ENCODE measurements at places on chromosomes 7 and 10. TPM values are rescaled to one million over a fixed set of nuclear protein-coding genes. Genes with fewer than 3 reads are reported as not detected.
A peak's percentile ranks its signal among the peaks of the same experiment; 100 is the strongest.

DNA sequence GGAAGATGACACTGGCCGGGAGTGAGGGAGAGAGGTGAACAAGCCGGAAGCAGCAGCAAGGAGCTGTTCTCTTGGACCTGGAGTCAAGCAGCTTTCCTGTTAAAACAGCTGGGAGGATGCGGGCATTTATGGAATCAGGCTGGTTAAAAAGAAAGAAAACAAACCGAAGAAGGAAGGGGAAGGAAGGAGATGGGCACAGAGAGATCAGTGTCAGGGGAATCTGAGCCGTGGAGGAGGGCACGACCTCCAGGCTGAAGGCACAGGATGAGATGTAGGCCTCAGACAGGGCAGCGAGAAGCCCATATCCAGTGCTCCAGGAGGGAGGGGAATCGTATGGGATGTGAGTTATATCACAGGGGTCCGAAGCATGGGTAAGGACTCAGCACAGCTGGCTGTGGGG, 105.9 kb upstream of the RHEB start:
- DNase-seq, result peak; percentile 15

DNA sequence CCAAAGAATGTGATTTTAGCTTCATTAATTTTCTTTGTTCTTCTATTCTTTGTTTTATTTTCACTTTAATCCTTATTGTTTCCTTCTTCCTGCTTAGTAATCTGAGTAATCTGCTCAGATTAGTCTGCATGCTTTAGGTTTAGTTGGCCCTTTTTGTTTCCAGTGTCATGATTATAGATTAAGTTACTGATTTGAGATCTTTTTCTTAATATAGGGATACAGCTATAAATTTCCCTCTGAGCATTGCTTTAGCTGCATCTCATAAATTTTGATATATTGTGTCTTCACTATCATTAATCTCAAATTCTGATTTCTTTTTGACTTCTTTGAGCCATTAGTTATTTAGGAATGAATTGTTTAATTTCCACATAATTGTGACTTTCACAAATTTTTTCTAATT, 6.2 kb downstream of the NET1 start:
- no peak for DNase-seq

- DNase-seq, result no peak
Measured at GRCh38 chr10:78815702-78816334, 252.9 kb upstream of the ZMIZ1 start.

DNA sequence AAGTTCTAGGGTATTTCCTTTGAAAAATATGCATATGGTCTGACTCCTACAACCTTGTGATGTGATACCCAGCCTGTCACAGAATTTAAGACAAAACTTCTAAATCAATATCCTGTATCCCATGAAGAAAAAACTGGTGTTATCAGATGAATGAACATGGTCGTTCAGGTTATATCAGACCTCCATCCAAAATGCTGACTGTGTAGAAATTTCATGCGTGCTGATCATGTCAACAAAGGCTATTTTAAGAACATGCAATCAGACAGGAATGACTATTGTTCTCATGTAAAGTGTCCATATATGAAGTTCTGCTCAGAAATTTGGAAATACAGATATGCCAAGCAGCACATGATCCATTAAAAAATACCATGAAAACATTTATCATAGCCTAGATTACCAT, 62.3 kb downstream of the NEBL start:
- no peak for DNase-seq

- no peak for DNase-seq
Measured at GRCh38 chr7:1610013-1610677, 40.3 kb upstream of the PSMG3 start.

SP8 gene
- polyA plus RNA-seq, result not detected

DNA sequence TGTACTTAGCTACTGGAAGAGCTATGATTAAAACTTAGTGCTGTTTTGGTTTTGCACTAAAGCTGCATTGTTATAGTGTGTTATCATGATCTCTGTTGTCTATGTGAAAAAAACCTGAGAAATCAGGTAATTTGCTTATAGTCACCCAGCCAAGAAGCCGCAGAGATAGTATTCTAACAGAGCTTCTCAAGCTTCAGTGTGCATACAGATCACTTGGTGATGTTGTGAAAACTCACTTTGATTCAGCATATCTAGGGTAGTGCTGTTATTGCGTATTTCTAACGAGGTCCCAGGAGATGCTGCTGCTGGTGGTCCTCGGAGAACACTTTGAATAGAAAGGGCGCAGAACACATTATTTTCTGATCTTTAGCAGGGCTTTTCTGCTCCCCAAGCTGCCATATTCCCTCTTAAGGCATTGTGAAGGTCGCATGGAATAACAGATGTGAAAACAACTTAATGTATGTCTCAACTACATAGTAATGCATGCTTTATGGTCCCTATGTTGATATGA, 68.4 kb upstream of the PDCD4 start:
- DNase-seq, result no peak

MYO1G gene
- polyA plus RNA-seq, result 0.62 TPM

DHX32 gene
- polyA plus RNA-seq, result 22.1 TPM

ZNF511 gene
- 33.1 TPM for polyA plus RNA-seq

- DNase-seq, result no peak
Measured at GRCh38 chr10:119654540-119654939, 3.4 kb downstream of the BAG3 start.

- no peak for DNase-seq
Measured at GRCh38 chr10:82815680-82816079, 940.7 kb downstream of the NRG3 start.

GDF2 gene
- not detected for polyA plus RNA-seq

DNA sequence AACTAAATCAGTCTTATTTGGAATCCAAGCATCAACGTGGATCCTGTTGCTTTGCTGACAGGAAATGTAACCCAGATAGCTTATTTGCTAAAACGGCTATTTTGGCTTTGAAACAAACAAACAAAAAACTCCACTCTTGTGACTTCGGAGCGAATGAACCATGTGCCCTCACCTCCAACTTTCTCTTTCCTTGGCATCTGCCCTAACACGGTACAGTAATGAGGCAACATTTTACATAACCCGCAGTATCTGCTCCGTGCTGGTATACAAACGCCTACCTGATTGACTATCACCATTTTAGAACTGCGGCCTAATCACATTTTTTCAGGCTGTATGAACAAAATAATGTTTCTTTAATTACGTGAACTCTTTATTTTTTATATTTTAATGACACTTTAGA, 37.5 kb upstream of the ARID5B start:
- no peak for DNase-seq

DNA sequence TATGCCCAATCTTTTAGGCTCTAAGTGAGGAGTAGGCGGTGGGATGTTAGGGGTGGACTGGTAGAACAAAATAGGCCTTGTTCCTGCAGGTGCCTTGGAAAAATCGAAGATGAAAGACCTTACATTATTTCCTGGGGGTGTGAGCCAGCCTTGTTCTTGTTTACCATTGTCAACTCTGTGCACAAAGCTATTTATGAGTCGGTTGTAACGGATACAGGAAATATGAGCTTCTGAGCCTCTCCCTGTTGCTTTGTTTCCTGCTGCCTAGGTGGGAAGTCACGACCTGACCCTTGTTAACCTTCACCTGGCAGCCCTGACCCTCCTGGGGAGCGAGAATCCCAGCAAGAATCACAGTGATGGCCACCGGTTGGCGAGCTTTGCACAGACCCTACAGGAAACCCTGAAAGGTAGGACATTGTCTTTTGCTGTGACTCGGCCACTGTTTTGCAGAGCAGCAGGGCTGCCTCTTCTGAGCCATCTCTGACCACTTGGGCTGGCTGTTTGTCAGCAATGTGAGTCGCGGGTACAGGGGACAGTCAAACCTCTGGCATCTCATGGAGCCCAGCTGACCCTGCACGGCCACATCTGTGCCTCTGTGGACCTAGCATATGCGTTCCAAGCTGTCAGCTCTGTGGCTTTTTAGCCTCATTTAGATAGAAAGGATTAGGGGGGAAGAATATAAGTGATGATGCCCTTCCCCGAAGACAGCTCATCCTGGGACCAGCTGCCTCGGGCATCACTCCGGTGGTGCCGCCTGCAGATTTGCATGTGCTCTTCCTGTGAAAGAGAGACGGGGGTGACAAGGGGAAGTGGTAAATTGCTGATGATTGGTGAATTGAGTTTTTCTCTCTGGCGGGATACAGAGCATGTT, 102.1 kb upstream of the ANLN start:
- no peak for DNase-seq

- DNase-seq, result no peak
Measured at GRCh38 chr10:62457196-62457595, 83.0 kb downstream of the ZNF365 start.

ADCY1 gene
- polyA plus RNA-seq, result 3.8 TPM

NFE2L3 gene
- polyA plus RNA-seq, result 40.3 TPM

CPXM2 gene
- 4.1 TPM for polyA plus RNA-seq

GRCh38 chr7:92749327-92749755, 87.0 kb downstream of the CDK6 start:
- DNase-seq, result no peak

LRIT2 gene
- not detected for polyA plus RNA-seq

UPK3B gene
- polyA plus RNA-seq, result 3.5 TPM

DNA sequence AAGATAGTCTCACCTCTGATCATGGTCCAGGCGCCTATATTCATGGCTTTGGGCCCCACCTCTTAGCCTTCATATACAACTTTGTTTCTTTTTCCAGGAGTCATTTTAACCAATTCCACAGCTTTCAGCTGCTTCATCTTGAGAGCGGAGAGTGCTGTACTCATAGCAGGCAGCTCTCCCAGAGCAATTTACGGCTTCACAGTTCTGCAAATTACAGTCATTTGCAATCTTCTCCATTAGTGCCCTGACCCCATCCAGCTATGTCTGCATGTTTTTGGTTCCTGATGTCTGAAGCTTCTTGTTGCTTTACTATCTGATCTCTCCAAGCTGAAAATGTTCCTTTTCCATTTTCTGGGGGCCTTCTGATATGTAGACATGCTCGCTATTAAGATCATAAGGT, 18.0 kb upstream of the MEST start:
- DNase-seq, result no peak

CRHR2 gene
- polyA plus RNA-seq, result not detected

- no peak for DNase-seq
Measured at GRCh38 chr7:35498416-35498815, 196.5 kb downstream of the HERPUD2 start.

DNA sequence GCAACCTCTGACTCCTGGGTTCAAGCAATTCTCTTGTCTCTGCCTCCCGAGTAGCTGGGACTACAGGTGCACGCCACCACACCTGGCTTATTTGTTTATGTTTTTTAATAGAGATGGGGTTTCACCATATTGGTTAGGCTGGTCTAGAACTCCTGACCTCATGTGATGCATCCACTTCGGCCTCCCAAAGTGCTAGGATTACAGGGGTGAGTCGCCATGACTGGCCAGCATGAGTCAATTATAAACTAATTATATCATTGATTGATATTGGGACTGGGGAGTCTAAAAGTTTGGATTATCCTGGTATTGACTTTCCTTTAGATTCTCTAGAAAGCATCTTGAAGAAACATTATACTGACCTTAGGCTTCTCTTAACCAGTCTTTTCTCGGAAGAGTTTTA, 73.9 kb upstream of the CCNY start:
- no peak for DNase-seq

GRCh38 chr7:78562191-78562590, 763.6 kb downstream of the PHTF2 start:
- DNase-seq, result no peak

GRCh38 chr7:121153995-121154394, 165.5 kb downstream of the CPED1 start:
- DNase-seq, result no peak

FAM221A gene
- polyA plus RNA-seq, result 32.0 TPM

GRCh38 chr7:133315332-133316040, 62.6 kb downstream of the EXOC4 start:
- DNase-seq, result no peak

DNA sequence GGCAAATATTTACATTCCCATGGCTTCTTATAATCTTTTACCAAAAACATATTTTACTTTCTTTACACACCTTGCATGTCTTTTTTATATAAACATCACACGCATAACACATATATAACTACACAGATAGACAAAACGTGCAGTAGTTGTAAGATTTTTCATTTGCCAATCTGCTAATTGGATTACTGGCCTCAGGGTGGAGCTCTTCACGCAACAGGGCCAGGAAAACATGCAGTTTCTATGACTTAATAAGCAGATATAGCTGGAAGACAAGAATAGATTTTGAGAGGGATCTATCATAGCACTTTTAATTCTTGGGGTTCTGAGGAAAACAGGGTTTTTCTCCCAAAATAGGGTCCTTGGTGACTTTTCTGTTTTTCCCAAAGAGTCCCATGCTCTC, 12.7 kb downstream of the ACADSB start:
- DNase-seq, result no peak

- DNase-seq, result no peak
Measured at GRCh38 chr10:15251791-15252380, 83.4 kb upstream of the NMT2 start.

DNA sequence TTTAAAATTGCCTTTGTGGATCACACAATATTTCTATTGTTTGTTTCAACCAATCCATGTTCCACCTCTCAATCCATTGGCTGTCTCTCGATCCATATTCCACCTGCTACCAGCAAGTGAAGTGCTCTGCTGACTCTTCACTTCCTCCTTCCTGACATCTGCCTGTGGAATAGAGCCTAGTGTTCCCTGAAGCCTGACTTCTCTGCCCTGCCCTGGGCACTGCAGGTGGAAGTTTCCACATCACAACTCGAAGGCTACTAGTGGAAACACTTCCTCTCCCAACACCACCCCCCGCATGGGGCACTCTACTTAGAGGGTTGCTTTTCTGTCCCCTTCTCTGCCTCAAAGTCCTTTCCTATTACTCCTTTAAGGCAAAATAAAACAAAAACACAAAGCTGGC, 563.8 kb upstream of the IGFBP3 start:
- no peak for DNase-seq

GRCh38 chr10:27388761-27389399, 115.2 kb upstream of the RAB18 start:
- no peak for DNase-seq

- no peak for DNase-seq
Measured at GRCh38 chr7:94481279-94481678, 28.3 kb upstream of the CASD1 start.

COL13A1 gene
- polyA plus RNA-seq, result 29.6 TPM

GRCh38 chr7:94620703-94621118, 35.2 kb downstream of the SGCE start:
- no peak for DNase-seq

- DNase-seq, result no peak
Measured at GRCh38 chr10:112570585-112570984, 123.6 kb downstream of the VTI1A start.

DNA sequence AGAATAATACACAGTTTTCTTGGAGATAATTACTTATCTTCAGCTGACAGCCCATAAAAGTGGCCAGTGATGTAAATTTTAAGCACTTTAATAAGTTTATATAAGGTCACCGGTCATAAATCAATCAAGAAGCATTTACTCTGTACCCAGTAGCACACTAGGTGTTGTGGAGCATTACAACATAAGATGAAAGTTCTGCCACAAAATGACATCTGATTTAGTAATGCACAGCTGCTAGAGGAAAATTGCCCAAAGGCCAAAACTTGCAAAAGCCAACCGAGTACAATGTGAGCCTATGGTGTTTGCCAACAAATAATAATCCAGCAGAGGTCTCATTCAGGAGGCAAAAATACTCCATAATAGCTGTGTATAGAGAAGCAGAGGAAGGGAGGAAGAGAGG, 63.6 kb downstream of the GPR37 start:
- no peak for DNase-seq

C10orf90 gene
- polyA plus RNA-seq, result 0.56 TPM

Data from renal pelvis (tissue), 12 donors.